Dermis lymphatic vessel endothelial cell (primary cell): ENCODE measurements at places on chromosomes 1 and 21. TPM values are rescaled to one million over a fixed set of nuclear protein-coding genes. Genes with fewer than 3 reads are reported as not detected.

The RNF186 gene
- not detected in 2 replicates for total RNA-seq

The SLAMF9 gene
- total RNA-seq: not detected in 2 replicates

The LYPD8 gene
- not detected in 2 replicates for total RNA-seq

The LRRIQ3 gene
- 0.34 and 0.65 TPM in 2 replicates for total RNA-seq

The TARDBP gene
- total RNA-seq: 84.0 and 105 TPM in 2 replicates
